AML-193 (cell line): ENCODE measurements at places on chromosomes 13 and 19.

DNA sequence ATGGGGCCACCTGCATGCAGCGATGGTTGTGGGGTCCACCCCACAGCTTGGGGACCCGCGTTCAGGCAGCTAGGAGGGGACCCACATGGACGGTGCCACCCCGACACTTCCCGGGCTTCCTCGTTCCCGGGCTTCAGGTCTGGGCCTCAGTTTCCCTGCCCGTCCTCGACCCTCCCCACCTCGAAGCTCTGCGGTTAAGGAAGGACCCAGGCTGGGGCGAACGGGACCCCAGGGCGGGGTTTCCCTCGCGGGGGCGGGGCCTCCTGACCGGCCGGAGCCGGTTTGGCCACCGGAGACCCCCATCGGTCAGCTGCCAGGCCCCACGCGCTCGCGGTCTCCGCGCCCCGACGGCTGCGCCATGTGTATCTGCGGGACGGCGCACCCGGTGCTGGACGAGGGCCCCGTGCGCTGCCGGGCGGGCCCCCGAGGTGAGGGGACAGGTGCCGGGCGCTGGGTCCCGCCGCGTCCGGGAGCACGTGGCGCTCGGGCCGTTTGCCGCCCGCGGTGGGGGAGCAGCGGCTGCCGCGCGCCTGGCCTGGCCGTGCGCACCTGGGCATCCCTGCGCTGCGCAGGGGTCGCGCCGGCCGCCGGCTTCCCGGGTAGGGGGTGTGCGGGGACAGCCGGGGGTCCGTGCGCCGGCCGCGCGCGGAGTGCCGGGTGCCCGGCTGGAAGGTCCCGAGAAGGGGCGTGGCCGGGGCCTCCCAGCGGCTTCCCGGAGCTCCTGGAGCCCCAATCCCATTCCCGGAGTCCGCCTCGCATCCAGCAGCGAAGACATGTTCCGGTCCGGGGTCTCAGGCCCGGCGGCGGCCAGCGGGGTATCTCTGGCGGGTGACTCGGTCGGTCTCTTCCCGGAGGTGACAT is 4.2 kb downstream of the ARHGAP45 start:
- no peak for DNase-seq

DNA sequence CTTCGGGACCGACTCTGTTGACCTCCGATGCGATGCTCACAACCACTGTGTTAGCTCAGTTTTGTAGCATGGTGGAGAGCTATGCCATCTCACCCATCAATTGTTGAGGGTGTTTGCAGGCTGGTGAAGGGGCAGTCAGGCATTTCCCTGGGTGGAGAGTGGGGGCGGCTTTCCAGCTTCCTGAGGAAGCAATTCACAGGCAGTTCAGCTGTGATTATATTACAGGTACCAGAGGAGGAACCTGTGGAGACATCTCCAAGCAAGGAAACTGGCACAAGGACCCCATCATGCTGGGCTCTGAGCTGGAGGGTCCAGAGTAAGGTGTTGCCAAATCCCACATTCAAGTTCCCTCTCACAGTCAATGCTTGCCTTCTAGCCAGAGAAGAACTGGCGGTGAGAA is 166.0 kb upstream of the ZNF536 start:
- DNase-seq = no peak

DNA sequence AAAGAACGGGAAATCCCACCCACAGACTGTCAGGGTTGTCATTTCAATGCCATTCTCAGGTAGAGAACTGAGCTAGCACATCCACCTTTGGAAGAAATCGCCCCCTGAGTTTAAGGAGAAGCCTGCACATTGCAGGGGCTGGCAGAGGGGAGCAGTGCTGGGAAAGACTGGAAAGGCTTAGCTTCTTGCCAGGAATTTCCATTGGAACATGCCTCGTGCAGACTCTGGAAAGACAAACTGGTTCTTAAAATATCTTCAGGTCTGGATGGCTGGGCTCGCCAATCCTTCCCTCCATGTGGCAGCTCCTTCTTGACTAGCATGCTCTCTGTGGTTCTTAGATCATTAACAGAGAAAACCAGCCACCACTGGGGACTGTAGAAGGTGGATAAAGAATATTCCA is 414.1 kb downstream of the TSHZ3 start:
- DNase-seq = no peak

DNA sequence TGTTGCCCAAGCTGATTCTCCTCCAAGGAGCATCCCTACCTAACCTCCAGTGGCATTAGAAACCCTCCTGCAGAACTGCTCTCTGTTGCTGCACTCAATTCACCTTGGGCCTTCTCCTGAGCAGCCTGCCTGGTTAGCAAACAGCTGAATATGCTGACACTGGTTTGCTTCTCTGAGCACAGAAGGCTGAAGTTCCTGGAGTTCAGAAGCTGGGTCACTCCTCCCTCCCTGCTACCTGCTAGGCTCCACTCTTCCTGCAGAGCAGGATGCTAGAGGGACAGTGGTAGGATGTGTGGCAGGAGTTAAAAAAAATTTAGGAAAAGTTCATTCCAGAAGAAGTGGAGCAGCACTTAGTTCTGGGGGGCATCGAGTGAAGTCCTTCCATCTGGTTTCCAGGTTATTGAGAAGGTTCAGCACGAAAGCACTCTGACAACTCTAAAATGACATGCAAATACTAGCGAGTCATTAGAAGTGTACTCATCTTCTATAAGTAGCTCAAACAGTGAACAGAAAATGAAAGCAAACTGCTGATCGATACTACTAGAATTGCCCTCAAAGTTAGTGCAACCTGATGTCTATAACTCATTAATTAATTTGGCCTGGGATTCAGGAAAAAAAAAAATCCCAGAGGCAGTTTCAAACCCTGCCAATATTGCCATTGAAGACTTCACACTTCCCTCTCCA is 293.7 kb downstream of the POU4F1 start:
- DNase-seq = no peak

DNA sequence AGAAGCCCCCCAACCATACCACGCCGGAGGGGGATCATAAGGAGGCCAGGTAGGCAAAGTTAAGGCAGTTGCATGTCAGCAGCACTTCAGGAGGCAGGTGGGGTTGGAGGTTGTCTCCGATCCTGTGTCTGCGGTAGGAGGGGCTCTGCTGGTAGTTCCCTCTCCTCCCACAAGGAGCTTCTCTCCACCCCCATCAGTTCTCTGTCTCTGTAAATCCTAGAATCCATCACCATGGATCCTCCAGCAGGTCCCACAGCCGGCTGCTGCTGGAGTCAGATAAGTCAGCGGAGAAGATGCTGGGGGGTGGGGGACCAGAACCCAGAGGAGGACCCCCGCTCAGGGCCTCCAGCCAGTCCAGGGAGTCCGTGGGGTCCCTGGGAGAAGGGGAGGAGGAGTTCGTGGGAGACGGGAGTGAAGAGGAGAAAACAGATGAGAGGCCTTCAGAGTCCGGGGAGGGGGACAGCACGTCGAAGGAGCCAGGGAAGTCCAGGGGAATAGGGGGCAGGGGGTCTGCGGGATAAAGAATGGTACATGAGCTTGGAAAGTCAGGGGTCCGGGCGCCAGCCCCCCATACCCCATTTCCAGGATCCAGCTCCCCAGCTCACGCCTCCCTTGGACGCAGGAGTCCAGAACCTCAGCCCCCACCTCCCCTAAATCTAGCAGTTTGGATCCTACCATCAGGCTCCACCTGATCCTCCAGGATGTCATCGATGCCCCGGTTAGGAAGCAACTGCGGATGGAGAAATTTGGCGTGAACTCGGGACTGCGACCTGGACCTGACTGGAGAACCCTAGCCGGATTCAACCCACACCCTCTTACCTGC is 6.3 kb downstream of the MAMSTR start:
- DNase-seq = peak; percentile 1

DNA sequence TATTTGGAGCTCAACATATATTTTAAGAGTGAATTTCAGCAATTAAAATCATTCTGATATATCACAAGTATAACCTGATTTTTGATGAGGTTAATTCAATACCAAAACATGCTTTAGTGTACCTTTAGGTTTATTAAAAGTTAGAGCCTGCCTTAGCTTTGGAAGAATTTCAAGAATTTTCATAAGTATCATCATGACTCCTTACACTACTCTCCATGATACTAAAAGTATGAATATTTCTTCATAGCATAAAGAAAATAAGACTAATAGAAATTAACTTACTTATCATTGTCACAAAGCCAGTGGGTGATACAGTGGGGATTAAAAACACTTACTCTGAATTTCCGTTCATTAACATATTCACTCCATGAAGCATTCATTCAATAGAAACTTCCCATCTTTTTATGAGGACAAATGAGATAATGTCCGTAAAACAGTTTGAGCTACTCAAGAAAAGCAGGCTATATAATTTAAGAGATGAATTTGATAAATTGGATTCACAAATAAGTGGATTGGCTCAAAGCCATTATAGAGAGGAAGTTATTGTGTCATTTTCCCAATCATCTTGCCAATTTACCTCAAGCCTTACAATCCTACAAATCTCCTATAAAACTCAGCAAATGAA is 214.0 kb downstream of the PCDH9 start:
- no peak for DNase-seq
